Kidney tubule cell (primary cell): ENCODE measurements at places on chromosomes 3 and 15.
A peak's percentile ranks its signal among the peaks of the same experiment; 100 is the strongest.

- DNase-seq = no peak
Observed at GRCh38 chr15:85500060-85500708, 119.8 kb downstream of the AKAP13 start.

DNA sequence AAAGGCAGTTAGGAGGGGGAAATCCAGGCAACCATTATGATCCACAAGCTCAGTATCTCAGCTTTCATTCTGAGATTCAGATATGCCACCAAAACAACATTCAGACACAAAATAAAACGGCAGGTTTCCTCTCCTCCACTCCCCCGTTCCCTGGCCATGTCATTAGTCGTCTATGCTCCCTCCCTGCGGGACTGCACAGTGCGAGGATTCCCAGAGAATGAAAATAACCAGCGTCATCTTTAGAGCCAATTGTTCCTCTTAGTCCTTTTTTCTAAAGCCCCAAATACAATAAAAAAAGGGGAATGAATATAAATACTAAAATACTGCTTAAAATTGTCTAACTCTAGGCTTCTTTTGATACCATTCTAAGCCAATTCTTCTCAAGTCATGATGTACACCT lies 7.8 kb upstream of the SLCO3A1 start:
- no peak for DNase-seq

DNA sequence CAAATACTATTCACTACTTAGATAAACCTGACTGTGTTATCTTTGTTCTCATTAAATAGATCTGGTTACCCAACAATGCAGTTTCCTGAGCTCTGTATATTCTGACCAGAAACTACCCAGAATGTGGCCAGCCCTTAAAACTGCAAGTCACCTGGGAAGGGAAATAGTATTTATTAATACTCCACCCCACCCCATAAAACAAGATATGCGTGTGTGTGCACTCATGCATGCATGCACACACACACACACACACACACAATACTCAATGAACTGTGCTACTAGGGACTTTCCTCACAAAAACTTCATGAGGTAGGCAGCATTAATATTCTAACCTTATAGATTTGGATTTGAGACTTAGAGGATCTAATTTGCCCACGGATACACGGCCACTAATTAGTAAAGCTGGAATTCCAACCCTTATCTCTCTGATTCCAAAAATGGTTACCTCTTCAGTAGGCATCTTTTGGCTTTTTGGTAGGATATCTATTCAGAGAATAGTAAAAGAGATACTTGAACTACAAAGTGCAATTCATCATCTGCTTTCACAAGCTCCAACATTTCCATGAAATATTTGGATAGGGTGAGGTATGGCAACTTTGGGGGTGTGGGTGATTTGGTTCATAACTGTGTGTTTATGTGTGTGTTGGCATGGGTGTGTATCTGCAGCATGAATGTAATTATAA lies 197.0 kb upstream of the CFAP20DC start:
- DNase-seq = peak; percentile 60

DNA sequence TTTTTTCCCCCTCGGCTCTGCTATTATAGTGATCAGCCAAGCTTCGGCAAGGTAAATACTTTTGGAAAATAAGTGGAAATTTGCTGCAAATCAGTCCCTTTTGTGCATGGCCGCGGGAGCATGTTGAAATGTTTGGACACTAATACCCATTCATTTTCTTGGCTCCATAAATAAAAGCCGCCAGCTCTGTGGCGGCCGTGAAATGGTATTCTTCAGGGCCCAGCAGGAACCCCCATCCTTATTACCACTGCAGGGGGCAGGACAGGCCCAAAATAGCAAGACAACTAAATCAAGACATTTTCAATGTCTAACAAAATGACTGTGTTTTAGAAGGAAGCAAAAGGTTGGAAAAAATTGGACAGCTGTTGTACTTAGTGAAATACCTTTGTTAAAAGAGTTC lies 362.3 kb downstream of the NR2F2 start:
- DNase-seq = no peak

GRCh38 chr3:69200384-69201068 lies 78.1 kb upstream of the LMOD3 start:
- peak; percentile 84 for DNase-seq

- no peak for DNase-seq
Observed at GRCh38 chr3:98551236-98551635, 19.5 kb downstream of the GPR15 start.
